ENCODE measurements at places on chromosomes 1 and 21. TPM values are rescaled to one million over a fixed set of nuclear protein-coding genes. Genes with fewer than 3 reads are reported as not detected.

The ADAMTSL4 gene
- 0.48 TPM for total RNA-seq

The HIPK1 gene
- 110 TPM for total RNA-seq

The CD2 gene
- total RNA-seq, result 71.4 TPM

The CYP4A11 gene
- not detected for total RNA-seq

The ST7L gene
- total RNA-seq, result 19.2 TPM

The TMEM240 gene
- total RNA-seq, result 1.6 TPM

The MMEL1 gene
- not detected for total RNA-seq

The HCRTR1 gene
- total RNA-seq, result not detected

The CELA3A gene
- total RNA-seq, result not detected

The OR2L13 gene
- total RNA-seq, result not detected

The TCP10L gene
- 1.1 TPM for total RNA-seq

The CELA2A gene
- total RNA-seq, result not detected

The LMOD1 gene
- total RNA-seq, result not detected

The IGSF8 gene
- total RNA-seq, result 25.8 TPM

The PFKFB2 gene
- 2.7 TPM for total RNA-seq

The COL24A1 gene
- total RNA-seq, result not detected

The ACBD6 gene
- 32.0 TPM for total RNA-seq

The NMNAT2 gene
- not detected for total RNA-seq

The GJA9 gene
- total RNA-seq, result not detected

The FCAMR gene
- not detected for total RNA-seq

The ATF6 gene
- 26.4 TPM for total RNA-seq

The HORMAD1 gene
- total RNA-seq, result 0.64 TPM

The FGR gene
- total RNA-seq, result 60.0 TPM

The LCE2C gene
- total RNA-seq, result not detected

The CRB1 gene
- 0.59 TPM for total RNA-seq

The IFNGR2 gene
- not detected for total RNA-seq

Data from natural killer cell treated with Interleukin-12 subunit alpha and Interleukin-12 subunit beta and Interleukin-15 and Interleukin-18, amount 100 ng/mL, for 72 hours (primary cell).